ENCODE measurements at places on chromosomes 1 and 21. TPM values are rescaled to one million over a fixed set of nuclear protein-coding genes. Genes with fewer than 3 reads are reported as not detected.

DNA sequence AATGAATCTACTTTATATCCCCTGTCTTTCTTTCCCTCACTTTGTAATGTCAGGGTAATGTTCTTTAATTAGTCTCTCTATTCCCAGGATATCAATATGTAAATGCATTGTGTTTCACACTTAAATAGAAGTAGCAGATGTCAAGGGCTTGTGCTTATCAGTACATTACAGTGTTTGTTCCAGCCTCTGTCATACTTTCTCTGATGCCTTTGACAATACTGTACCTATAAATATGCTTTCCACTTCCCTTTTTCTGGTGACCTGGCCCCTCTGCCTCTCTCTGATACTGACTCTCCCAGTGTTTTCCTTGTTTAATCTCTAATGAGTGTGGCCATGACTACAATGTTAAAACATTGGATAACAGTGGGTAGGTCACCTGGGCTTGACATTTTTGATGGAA, 862.0 kb upstream of the NEGR1 start:
- DNase-seq = no peak

DNA sequence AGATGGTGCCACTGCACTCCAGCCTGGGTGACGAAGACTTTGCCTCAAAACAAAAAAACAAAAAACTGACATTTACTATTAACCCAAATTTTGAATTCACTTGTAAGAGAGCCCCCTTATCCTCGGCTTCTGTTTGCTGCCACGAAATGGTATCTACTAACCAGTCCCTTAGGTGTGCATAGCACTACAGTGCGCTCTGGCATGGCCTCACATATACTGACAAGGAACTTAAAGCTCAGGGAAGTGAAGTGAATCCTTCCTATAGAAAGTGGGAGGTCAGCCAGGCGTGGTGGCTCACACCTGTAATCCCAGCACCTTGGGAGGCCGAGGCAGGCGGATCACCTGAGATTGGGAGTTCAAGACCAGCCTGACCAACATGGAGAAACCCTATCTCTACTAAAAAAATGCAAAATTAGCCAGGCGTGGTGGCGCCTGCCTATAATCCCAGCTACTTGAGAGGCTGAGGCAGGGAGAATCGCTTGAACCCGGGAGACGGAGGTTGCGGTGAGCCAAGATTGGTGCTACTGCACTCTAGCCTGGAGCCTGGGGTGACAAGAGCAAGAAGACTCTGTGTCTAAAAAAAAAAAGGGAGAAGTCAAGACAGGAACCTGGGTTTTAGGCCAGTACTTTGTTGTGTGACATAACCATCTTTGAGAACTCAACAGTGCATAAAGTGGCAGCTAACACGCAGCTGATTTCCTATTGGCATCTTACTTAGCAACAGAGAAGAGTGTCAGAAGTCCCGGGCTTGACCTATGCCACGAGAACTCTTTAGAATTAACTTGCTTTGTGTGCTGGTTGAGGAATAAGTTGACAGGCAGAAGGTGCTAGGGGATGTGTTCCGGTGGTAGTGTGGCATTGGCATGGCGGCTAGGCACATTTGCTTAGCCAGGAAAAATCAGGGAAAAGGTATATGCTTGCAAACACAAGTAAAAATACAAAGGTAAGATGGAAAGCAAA, 16.8 kb downstream of the ERRFI1 start:
- DNase-seq = no peak

DNA sequence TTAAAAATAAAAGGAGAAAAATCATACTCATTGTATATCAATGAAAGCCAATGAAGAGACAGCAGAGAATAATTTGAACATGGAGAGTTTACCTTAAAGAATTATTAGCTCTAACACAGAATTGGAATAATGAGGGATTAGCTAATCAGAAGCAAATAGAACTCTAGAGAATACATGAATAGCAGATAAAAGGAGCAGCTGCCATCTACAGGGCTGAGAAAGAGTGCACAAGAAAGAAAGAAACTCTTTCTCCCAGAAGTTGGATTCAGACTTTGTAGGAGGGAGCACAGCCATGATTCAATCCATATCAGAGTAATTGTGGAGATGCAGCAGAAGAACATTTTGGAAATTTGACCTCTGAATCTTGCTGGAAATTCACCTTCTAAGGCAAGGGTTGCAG, 1171.2 kb downstream of the PLA2G4A start:
- no peak for DNase-seq

GRCh38 chr1:30511991-30512913, 211.1 kb downstream of the MATN1 start:
- no peak for DNase-seq

GRCh38 chr1:15943328-15943991, 32.4 kb downstream of the ZBTB17 start:
- no peak for DNase-seq

GRCh38 chr1:24572301-24572700, 16.4 kb downstream of the NCMAP start:
- no peak for DNase-seq

- DNase-seq = no peak
Measured at GRCh38 chr1:204866051-204866596, 4.5 kb upstream of the NFASC start.

DNA sequence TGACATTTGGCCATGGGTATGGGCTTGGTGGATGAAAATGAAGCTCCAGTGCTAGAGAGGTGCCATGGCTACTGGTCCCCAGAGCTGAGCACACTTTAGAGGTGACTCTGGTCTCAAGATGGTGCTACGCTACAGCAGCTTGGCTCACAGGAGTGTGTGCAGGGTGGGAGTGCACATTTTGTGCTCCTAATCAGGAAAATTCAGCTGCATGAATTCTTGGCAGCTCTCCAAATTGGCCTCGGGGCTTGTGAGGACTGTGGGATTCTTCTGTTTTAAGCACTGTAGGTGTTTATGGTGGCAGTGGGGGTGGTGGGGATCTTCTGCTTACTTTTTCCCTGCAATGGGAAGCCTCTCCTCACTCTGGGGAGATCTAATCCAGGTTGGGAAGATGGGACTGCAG, 17.3 kb upstream of the TIPRL start:
- no peak for DNase-seq

DNA sequence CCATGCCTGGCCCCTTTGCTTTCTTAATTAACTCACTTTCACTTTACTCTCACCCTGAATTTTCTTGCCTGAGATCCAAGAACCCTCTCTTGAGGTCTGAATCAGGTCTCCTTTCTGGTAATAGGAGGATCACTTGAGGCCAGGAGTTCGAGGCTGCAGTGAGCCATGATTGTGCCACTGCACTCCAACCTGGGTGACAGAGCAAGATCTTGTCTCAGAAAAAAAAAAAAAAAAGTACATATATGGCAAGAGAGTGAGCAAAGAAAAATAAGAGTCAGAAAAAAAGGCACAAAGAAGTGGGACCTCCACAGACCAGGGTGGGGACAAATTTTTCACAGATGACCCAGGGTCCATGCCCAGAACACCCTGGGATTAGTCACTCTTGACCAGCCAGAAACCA, 34.1 kb upstream of the RD3 start:
- no peak for DNase-seq

- no peak for DNase-seq
Measured at GRCh38 chr21:35529171-35529863, 480.2 kb upstream of the RUNX1 start.

GRCh38 chr21:39661740-39662139, 49.0 kb downstream of the B3GALT5 start:
- DNase-seq = no peak

DNA sequence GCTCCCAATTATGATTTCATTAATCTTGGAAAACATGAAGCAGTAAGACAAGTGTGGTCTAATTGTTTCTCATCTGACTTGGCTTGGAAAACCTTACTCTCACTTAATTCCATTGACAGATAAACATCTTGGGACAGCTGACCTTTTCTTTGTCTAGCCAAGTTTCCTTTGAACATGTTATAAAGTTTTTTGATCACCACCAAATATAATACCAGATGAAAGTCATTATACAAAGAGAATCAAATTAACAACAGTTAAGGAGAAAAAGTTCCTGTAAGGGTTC, 50.2 kb downstream of the ALG14 start:
- DNase-seq = no peak

DNA sequence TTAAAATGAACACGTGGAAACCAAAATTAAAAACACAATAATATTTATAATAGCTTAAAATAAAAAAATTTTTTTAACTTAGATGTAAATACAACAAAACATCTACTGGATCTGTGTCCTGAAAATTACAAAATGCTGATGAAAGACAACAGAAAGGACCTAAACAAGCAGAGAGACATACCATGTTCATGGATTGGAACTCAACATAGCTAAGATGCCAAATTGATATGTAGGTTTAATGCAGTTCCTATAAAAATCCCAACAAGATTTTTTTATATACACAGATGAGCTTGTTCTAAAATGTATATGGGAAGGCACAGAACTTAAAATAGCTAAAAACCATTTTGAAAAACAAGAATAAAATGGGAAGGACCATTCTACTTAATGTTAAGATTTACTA, 81.4 kb downstream of the TRIM11 start:
- DNase-seq = no peak

DNA sequence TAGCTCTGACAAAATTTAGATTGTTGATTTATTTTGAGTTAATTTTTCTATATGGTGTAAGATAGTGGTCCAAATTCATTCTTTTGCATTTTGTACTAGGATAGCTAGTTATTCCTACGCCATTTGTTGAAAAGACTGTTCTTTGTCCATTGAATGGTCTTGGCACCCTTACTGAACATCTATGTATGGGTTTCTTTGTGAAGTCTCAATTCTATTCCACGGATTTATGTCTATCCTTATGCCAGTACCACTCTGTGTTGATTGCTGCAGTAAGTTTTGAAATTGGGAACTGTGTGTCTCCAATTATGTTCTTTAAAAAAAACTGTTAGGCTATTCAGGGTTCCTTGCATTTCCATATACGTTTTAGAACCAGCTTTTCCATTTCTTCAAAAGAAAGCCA, 145.7 kb downstream of the ZNF644 start:
- no peak for DNase-seq

GRCh38 chr1:198141668-198142351, 15.0 kb upstream of the NEK7 start:
- DNase-seq = no peak

DNA sequence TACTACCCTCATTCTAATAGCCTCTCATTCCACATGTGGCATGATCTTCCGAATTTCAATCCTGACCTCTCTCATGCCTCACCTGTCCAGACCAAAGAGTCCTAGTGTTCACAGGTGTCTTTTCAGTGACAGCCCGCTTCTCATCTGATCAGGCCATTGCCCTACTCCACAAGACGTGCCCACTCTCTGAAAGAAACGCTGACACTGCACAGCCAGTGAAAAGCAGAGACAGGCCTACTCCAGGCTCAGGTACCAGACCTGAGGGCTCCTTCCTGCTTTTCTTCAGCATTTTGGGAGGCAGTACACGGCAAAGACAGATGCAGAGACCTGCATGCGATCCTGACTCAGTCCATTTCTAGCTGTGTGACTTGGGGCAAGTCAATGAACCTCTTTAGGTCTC, 43.0 kb downstream of the SUSD4 start:
- no peak for DNase-seq

GRCh38 chr1:63261736-63262458, 60.5 kb upstream of the FOXD3 start:
- no peak for DNase-seq

- DNase-seq = no peak
Measured at GRCh38 chr1:244395965-244396364, 55.7 kb downstream of the ADSS2 start.

GRCh38 chr1:168110896-168111545, 25.7 kb downstream of the GPR161 start:
- DNase-seq = no peak

DNA sequence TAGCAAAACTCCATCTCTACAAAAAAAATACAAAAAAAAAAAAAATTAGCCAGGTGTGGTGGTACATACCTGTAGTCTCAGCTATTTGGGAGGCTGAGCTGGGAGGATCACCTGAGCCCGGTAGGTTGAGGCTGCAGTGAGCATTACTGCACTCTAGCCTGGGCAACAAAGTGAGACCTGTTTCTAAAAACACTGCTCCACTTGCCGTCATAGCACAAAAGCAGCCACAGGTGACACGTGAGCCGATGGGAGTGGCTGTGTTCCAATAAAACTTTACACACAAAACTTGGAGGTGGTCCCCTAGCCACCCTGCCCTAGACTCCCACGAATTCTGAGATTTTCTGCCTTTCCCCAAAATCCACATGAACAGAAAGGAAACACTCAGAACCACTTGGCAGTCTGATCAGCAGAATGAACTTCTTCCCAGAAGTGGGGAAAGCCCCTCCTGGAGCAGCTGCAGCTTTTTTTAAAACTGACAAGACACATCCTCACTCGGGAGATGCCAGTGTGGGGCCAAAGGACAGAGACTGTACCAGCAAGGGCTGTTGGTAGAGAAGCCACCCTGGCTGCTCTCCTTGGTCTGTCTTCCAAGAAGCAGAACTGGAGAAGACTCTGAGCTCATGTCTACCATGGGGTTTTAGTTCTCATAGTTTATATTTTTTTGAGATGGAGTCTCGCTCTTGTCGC, 23.3 kb downstream of the PLEKHM2 start:
- no peak for DNase-seq

- no peak for DNase-seq
Measured at GRCh38 chr1:28640766-28641165, 2.1 kb downstream of the TAF12 start.

DNA sequence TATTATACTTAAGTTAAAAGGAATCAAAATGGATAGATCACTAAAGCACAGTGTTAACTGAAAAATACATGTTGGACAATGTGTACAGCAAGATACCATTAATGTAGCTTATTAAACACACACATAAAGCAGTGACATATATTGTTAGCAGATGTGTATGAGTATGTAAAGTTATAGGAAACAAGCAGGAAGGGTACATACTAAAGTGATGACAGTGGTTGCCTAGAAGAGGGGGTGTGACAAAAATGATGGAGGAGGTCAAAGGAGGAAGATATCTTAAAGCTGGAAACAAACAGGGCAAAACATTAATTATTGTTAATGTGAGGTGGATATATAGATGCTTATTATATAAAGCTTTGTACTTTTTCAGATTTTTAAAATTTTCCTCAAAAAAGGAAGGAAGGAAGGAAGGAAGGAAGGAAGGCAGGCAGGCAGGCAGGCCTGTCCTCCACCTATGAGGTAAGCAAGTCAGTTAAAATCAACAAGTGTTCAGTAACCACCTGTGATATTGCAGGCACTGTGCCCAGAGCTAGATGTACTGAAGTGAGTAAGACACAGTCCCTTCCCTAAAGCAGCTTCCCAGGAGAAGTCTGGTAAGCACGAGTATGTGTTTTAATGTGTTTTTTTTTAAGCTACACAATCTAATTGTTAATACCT, 252.9 kb upstream of the NR5A2 start:
- DNase-seq = no peak

The PDE9A gene
- polyA plus RNA-seq = 41.7 TPM

The PIK3R3 gene
- 34.6 TPM for polyA plus RNA-seq

The BNIPL gene
- polyA plus RNA-seq = 2.6 TPM

The LCE3E gene
- not detected for polyA plus RNA-seq

The C4BPA gene
- polyA plus RNA-seq = 0.91 TPM

The RCOR3 gene
- 81.2 TPM for polyA plus RNA-seq

The PPIE gene
- 69.6 TPM for polyA plus RNA-seq

The CCDC27 gene
- polyA plus RNA-seq = 0.22 TPM

Data from right renal pelvis (tissue), 4 donors.